GM10248 (cell line): ENCODE measurements at places on chromosomes 4 and X.

DNA sequence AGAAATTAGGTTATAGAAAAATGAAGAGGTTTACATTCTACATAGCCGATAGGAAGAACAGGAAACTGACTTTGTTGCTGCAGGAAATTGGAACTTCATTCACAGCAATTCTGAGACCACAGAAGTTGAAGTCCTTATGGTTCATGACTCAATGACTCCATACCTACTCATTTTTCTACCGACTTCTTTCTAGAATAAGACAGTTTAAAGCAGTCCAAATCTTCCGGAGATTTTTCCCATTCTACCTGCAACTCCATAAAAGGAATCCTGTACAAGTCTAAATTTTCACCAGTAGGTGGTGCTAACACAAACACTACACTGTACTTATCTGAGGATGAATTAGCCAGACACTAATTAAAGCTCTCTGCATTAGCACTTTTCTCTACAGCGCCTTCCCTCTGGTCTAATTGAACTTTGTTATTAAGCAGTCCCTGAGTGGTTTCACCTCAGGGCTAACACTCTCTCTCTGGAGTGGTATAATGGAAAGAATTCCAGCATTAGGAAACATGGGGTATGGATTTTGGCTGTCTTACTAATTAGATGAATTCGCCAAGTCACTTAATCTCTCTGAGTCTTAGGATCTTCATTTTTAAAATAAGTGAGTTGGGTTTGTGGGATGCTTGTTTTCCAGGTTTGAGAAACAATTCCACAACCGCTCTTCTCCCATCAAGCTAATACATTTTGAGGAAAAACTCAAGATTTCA, 167.9 kb downstream of the SMIM20 start:
- DNase-seq, result peak; percentile 29

GRCh38 chr4:83767067-83767466, 231.2 kb downstream of the GPAT3 start:
- DNase-seq, result no peak

DNA sequence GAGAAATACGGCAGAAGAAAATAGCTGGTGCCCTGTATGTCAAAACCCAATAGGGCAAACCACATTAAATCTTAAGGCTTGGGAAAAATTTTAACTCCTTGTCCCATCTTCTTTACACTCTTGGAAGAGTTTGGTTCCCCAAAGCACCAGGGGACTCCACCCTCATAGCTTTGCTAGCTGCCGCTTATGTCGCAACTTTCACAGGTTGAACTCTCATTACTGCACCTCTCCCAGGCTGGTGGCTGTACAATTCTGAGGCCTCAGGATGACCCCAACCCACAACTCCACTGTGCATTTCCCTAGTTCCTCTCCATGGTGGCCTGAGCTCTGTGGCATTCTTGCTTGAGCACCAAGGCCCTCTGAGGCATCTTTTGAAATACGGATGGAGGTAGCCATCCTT, 1478.8 kb downstream of the FAM133A start:
- no peak for DNase-seq

- DNase-seq, result no peak
These were observed 41.7 kb downstream of the CNGA2 start for GRCh38 chrX:151776181-151776731.

DNA sequence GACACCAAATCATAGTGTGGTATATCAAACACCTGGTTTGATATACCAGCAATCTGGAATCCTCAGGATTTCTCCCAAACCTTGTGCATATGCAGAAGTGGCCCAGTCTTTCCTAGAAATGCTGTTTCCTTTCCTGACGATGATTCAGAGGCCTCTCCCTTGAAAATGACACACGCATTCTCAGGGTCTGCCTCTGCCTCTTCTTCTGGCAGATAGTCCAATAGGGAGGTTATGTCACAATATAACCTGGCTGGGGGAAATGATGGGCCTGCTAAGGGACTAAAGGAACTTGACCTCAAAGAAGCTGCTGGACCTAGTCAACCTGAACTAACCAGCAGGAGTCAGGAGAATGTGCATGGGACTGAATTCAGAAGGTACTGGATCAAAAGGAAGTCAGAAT, 435.2 kb downstream of the IDS start:
- no peak for DNase-seq
